ENCODE measurements at places on chromosomes 7 and 10.

GRCh38 chr10:116836083-116836482 lies 13.2 kb upstream of the ENO4 start:
- no peak for DNase-seq

DNA sequence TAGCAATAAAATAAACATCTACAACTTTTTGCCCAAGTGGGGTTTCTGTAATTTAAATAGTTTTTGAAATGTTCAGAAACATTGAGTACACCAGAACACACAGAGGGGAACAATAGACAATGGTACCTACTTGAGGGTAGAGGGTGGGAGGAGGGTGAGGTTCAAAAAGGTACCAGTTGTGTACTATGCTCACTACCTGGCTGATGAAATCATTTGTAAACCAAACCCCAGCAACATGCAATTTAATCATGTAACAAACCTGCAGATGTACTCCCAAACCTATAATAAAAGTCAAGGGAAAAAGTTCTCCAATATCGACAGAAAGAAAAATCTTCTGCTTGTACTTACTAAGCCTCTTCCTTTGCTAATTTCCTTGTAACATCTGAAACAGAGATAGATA lies 4.2 kb upstream of the TES start:
- DNase-seq: no peak

- DNase-seq: no peak
Observed at GRCh38 chr7:40315277-40315676, 180.5 kb downstream of the SUGCT start.

GRCh38 chr7:138903186-138903820 lies 77.9 kb downstream of the KIAA1549 start:
- peak; percentile 57 for DNase-seq

DNA sequence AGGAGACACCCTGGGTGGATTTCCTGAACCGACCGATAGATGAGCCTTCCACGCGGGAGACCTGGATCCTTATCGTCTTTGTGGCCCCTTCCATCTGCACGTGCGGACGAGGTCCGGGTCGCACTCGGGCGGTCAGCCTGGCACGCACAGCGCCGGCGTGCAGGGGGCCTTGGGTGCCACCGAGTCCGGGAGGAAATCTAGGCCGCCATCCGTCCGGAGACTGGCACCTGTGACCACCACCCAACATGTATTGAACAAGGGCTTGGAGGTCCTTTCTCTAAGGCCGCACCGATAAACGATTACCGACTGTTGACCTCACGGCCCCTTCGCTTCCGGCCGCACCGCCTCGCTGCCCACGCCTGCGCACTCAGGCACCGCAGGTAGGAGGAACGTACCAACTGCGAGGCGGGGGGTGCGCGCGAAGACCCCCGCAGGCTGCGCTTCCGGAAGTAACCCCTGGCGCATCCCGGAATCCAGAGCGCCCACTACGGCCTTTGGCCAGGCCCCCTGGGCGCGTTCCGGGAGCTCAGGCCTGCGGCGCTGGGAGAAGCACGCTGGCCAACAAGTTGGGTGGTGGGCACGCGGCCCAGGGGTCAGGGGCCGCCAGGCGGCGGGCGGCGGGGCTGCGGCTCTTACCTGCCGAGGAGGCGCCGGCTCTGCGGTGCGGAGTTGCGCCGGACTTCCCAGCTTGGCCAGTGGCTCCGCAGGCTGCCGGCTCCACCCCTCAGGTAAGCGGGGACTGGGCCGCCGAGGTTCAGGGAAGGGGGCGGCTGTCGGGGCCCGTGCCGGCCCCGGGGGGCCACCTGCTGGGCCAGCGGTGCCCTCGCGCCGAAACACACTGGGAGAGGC lies at the start of the genes ACTR3C and LRRC61:
ACTR3C (minus strand) TSS at position 713 of the 849 bp plus-strand sequence. CDS start 28,249 bp downstream, outside the sequence.
LRRC61 (plus strand) TSS at position 523 of the 849 bp plus-strand sequence. CDS start 13,507 bp downstream, outside the sequence.
- peak; percentile 58 for DNase-seq

GRCh38 chr10:6504296-6504695 lies 75.8 kb downstream of the PRKCQ start:
- DNase-seq: no peak

GRCh38 chr10:22954970-22955369 lies 27.1 kb downstream of the ARMC3 start:
- DNase-seq: no peak

- no peak for DNase-seq
Observed at GRCh38 chr10:80484676-80485075, 30.6 kb downstream of the TSPAN14 start.

- DNase-seq: no peak
Observed at GRCh38 chr7:2612445-2613097, 19.2 kb upstream of the TTYH3 start.

DNA sequence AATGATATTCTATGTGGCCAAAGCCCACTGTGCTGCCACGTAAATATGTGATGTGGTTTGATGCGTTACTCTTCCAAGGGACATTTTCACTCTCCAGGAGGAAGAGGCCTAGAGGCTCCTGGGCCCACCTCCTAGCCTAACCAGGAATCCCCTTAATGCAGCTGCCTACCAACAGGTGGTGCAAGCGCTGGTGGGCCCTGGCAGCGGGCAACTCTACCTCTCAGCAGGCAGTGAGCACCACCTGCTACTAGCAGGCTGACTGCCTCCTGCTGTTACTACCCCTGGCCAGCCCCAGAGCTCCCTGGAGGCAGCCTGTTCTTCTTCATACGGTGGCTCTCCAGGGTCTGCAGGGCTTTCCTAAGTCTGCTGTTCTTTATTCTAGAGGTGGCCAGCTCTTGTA lies 62.8 kb downstream of the CDH23 start:
- DNase-seq: no peak

DNA sequence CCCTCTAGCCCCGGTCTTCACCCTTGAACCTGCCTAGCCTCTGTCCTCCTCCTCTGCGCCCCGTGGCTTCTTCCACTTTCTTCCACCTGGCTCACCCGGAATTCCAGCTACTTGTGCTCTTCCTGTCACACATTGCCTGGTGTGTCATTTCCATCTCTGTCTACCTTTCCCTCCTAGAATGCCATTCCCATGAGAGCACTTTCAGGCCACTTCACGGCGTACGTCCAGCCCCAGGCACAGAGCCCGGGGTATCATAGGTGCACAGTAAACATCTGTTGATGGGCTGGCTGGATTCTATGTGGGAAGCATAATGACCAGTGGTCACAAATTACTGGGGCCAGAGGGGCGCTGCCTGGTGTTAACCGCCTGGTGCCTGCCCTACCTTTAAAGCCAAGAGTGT lies 161.3 kb downstream of the CUX1 start:
- DNase-seq: no peak

DNA sequence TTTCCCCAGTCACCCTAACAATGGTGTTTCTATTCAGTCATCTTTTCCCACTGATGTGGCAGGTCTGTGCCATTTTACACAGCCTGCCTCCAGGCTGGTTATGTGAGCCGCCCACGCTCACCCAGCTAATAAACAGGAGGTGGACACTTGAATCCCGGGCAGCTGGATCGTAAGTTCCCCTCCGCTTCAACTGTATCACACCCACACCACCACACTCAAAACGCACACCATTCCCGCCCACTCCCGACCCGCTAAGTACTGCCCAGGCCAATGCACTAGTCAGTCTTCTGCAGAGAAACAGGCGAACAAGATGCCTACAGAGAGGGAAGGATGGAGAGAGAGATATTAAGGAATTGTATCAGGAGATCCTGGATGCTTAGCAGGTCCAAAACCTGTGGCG lies 38.9 kb upstream of the PFKP start:
- DNase-seq: no peak

GRCh38 chr10:84987039-84987438 lies 658.6 kb downstream of the CCSER2 start:
- DNase-seq: no peak

DNA sequence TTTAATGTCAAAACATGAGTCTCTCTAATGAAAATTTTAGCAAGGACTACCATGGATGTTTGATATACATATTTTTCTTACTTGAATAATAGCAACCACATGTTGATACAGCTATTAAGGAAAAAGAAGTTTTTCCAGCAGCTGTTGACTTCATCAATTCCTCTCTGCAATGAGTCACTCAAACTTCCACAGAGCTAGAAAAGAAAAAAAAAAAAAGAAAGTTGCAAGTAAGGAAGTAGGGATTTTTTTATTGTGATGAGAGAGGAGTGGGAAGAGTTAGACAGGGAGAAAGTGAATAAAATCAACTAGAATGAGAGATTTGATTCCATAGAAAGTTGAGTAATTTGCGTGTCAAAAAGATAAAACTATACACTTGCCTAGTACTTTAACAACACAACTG lies 46.2 kb downstream of the CAV1 start:
- no peak for DNase-seq

DNA sequence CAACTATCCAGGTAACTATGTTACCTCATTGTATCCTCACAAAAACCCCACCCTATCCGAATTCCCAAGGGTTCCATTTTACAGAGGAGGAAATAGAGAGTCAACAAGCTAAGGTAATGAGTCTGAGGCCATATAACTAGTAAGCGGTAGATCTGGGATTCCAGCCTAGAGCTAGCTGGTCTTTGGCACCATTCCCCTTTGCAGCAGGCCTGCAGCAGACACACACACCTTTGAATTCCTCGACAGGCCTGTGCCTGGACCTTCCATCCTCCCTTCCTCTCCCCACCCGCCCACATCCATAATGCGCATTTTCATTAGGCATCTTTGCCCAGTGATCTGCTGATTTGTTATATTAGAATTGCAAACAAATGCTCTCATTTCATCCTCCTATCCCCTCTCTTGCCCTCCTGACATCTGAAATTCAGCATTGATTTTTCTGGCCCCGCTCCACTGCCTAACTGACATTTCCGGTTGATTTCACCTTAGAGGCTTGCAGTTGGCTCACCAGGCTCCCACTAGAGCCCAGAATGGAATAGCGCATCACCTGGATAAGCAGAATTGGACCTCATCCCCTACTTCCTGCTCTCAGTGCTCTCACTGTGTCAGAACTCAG lies 129.5 kb downstream of the PLXNA4 start:
- no peak for DNase-seq

DNA sequence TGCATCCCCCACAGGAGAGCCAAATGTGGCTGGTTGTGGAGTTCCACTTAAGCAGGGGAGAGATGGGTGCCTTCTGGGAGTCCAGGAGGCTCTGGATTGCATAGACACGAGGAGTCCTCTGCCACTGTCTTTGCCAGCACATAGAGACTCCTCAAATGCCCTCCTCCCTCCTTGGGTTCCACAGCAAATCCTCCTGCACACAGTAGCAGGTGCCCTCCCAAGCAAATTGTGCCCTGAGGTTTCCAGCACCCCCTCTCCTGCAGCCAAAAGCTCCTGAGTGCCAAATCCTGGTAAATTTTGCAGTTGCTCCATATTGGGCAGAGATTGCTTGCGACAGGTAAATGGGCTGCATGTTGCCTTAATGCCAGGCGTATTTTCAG lies 5.8 kb downstream of the EVX1 start:
- no peak for DNase-seq

GRCh38 chr10:130160775-130161174 lies 24.6 kb downstream of the GLRX3 start:
- DNase-seq: no peak

DNA sequence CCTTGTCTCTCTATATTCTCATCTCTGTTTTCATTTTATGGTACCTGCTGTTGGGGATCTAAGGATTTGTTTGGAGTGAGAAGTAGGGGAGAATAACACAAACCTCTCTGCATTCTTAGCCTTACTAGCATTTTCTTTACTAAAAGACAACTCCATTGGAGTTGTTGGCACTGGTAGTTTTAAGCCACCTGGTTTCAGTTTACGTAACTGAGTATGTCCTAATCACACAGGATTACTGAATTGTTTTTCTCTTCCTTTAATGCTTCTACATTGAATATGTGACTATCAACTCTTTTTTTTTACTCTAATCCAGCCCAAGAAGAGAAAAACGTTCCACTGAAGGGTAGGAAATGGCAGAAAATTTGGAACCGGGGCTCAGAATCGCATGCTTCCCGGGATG lies 30.0 kb upstream of the TRIL start:
- DNase-seq: no peak

- DNase-seq: no peak
Observed at GRCh38 chr10:106799776-106800175, 364.7 kb downstream of the SORCS1 start.

All from stimulated activated naive CD4-positive, alpha-beta T cell (primary cell).